ENCODE measurements at places on chromosomes 5 and 9. TPM values are rescaled to one million over a fixed set of nuclear protein-coding genes. Genes with fewer than 3 reads are reported as not detected.

DNA sequence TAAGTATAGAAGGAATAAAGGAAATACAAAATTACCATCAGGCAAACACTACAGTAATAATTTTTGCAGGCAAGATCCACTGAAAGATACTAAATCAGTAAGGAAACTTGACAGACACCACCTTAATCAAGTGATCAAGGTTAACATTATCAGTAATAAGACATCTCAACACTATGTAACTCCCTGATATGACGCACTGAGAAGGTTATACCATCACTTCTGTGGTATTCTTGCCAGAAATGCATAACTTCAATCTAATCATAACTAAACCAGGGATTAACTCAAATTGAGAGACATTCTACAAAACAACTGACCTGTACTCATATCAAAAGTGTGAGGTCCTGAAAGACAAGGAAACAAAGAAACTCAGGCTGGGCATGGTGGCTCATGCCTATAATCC lies 52.5 kb upstream of the GABRP start:
- DNase-seq = no peak

DNA sequence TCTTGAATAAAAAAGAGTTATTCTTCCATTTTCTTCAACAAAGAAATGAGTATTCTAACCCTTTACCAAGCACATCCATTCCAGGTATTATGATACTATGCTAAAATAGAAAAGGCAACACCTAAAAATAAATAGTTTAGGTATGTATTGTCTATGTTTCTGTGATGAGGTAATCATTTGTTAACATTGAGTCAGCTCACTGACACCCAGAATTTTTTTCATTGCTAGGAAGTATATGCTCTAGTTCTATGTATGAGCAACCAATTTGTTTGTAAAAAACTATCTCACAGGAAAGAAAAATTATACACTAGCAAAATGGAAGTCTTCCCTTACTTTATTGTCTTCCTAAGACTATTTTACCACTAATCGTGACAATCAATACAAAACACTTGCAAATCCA lies 615.6 kb upstream of the GRIN3A start:
- no peak for DNase-seq

GRCh38 chr9:127637322-127637847 lies 25.3 kb downstream of the STXBP1 start:
- no peak for DNase-seq

The DAB2IP gene
- 0.13 TPM for total RNA-seq

- no peak for DNase-seq
These were observed 208.2 kb downstream of the SEC61B start for GRCh38 chr9:99430301-99430700.

The OTULINL gene
- total RNA-seq = 59.6 TPM

GRCh38 chr5:80884086-80884813 lies 75.9 kb upstream of the RASGRF2 start:
- no peak for DNase-seq

GRCh38 chr5:126846344-126846743 lies 69.4 kb downstream of the LMNB1 start:
- no peak for DNase-seq

The OBP2B gene
- total RNA-seq = not detected

The CDKN2B-AS1 gene
- total RNA-seq = 6.4 TPM

- DNase-seq = no peak
These were observed 40.7 kb downstream of the ATPSCKMT start for GRCh38 chr5:10209004-10209403.

The RGS7BP gene
- total RNA-seq = not detected

- no peak for DNase-seq
These were observed 93.3 kb downstream of the TLE1 start for GRCh38 chr9:81595887-81596543.

GRCh38 chr5:59066367-59067163 lies 483.7 kb downstream of the RAB3C start:
- DNase-seq = no peak

- DNase-seq = no peak
These were observed 68.3 kb downstream of the HMGCR start for GRCh38 chr5:75405296-75405695.

The CDH9 gene
- not detected for total RNA-seq

The ARHGEF28 gene
- total RNA-seq = not detected

The PCSK5 gene
- 3.5 TPM for total RNA-seq

GRCh38 chr5:113110117-113110516 lies 133.5 kb downstream of the DCP2 start:
- DNase-seq = no peak

GRCh38 chr5:55021410-55021809 lies 2.6 kb upstream of the GZMK start:
- DNase-seq = no peak

The GABRA6 gene
- not detected for total RNA-seq

DNA sequence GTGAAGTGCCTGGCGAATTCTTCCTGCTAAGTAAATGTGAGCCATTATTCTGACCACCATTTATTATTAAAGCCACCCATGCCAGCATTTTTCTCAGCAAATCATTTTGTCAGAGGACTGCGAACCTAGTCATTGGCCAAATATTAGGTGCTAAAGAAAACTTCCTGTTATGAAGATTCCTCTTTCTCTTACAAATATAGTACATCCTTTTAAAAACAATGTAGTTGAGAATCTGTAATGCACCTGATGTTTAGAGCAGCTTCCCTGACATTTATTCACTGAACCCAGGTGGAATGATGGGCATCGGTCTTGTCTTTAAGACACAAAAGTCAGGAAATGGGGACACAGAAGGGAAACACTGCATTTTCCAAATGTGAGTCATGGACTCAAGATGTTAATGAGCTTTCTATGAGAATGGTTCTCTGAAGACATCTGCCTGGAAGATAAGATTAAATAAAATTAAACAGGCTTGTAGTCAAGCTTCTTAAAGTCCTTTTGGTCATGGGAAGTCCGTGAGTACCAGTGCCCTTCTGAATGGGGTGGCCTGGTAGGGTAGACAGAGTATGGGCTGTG lies 290.6 kb downstream of the FBXL7 start:
- DNase-seq = no peak

GRCh38 chr5:148145916-148146315 lies 22.4 kb upstream of the SPINK14 start:
- DNase-seq = no peak

Measured in activated CD8-positive, alpha-beta T cell treated with anti-CD3 and anti-CD28 coated beads, Interleukin-2, amount 10 ng/mL, durations not matched to agents 7 days and 5 days (primary cell).